ENCODE measurements at places on chromosomes 3 and 15.

DNA sequence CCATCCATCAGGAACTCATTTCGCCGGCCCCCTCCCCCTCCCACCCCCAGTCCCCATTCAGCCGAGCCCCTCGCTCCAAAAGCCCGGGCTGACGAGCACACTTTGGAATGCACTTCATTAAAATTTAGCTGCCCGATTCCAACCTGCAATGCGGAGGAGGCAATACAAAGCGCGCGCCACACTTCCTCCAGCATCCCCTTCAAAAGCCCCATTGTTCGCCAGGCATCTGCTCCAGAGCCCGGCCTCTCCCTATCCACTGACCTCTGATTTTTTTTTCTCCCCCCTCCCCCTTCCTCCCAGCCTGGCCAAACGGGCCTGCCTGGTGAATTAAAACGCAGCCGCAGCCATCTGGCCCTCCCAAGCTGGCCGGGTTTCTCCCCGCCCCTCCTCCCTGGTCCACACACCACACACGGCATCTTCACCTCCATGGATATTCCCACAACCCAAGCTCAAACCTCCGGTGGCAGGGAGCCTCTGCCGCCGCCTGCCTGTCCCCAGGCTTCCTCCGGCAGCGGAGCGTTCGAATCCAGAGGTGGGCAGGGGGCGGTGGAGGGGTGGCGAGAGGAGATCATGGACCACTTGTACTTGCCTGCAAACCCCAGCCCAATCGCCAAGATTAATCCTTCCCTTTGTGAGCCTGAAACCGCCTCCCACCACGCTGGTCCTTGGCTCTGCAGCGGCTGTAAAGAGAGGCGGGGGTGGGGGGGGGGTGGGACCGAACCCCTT is 441.3 kb downstream of the MAGI1 start:
- peak; percentile 77 for DNase-seq

DNA sequence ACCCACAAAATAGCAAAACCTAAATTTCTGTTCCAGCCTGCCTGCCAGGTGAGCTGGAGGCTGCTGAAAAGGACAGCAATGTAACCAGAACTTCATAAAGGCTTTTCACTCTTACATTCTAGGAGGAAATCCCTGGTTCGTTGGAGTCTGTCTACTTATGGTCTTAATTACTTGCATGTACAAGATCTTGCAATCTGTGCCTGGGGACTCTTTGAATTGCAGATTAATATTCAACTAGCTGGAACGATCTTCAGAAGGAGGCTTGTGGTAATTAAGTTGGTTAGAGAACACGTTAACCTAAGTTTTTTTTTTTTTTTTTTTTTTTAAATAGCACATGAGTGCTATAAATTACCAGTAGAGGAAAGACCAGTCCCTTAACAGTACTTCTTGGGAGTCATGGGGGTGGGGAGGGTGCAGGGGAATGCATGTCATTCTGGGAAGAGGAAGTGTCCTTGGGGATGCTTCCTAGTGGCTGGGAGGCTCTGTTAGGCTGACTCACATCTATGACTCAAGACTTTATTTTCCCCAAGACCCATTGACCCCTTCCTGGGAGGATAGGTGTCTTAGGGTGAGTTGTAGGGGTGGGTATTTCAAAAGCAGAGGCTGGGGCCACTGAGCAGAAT is 139.8 kb downstream of the RAB11A start:
- DNase-seq, result no peak

GRCh38 chr15:72911626-72912025 is 128.1 kb upstream of the ADPGK start:
- no peak for DNase-seq

DNA sequence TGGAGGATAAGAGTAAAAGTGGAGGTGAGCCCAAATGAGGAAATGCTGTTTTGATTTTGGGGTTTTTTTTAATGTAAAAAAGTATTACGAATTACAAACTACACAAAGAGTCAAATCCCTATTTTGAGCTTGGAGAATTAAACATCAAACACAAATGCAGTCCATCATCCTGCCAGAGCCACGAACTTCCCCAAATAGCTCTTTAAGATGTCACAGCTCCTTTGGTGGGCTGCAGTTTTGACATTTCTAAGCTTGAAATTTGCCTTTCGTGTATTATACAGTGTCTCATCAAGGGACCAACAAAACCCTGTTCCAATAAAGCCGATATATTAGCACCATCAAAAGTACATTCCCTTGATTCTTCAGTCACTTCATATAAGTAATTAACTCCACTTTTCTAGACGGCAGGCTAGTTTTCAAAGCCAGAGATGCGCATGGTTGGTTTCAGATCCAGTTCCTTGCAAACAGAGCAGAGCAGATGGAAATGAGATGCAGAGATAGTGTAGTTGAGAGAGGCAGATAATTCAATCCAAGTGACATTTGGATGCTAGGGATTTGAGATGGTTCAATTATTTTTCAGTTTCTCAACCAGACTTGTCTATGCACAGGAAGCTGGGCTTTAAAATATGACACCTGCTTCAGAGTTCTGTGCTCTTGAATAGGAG is 580.9 kb downstream of the EDEM1 start:
- no peak for DNase-seq
